Amygdala (tissue), 56 donors: ENCODE measurements at places on chromosomes 5 and 9.

GRCh38 chr5:852431-853401 lies 1.9 kb upstream of the ZDHHC11 start:
- DNase-seq: no peak

DNA sequence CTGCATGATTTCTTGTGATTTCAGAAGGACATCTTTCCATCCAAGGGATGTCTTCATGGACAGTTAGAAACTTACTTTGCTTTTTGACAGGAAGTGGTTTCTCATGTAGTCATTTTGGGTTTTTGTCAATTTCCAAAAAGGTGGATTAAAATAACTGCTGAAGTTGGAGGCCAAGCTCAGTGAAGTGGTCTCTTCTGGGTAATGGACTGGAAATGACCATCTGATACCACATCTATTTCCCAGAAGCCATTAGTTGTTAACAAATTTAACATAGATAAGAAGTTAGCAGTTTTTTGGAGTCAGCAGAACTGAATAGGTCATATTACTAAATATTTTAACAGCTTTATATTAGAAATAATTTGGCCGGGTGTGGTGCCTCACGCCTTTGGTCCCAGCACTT lies 86.2 kb upstream of the MYO10 start:
- DNase-seq: no peak

GRCh38 chr5:19536387-19536786 lies 451.6 kb downstream of the CDH18 start:
- no peak for DNase-seq

GRCh38 chr9:27473111-27473529 lies 51.0 kb upstream of the IFNK start:
- DNase-seq: no peak

DNA sequence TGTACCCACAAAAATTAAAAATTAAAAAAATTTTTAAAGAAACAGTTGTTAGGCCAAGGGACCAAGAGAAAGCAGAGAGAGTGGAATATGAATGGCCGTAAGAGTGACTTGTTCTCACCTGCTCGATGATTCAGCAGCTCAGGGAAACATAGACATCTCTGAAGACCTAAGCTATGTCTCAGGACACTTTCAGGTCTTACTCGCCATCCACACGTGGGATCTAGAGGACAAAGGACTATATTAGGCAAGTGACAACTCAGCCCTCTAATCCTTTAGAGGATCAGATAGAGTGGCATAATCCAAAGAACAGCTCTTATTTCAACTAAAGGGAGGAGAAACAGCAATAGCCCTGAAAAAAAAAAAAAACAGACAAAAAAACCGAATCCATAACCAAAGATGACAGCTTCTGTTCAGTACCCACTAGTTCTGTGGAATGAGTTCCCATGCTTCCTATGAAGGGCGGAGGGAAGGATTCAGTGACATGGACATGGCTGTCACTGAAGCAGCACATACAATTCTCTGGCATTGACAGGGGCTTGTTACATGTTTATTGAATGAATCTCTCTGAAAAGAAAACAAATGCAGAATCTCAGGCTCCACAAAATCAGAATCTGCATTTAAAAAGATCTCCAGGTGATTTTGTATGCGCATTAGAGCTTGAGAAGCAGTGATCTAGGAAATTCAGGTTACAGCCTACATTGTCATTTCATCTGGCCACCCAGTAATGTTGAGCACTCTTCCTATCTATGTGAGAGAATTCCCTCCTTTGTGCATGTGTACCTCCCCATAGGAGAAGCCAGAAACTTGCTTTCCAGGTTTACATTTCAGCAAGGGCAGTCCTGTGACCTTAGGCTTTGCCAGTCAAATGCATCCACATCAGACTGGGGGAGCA lies 96.0 kb downstream of the KIAA1958 start:
- DNase-seq: no peak

DNA sequence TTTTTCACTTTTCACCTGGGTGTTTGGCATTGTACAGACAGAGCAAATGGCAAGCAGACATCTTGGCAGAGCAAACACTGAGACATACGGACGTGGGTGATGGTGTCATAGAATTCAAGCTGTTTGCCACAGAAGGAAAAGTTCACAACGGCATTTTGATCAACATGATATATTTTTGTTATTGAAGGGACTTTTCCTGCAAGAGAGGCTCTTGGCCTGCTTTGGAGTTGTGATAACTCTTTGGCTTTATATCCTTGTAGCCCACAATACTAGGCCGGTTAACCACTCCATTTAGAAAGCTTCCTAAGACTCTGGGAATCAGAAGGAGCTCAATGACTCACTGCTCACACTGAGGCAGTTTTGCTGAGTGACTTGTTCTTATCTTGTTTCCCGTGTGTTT lies 1038.3 kb downstream of the TLE1 start:
- DNase-seq: no peak

DNA sequence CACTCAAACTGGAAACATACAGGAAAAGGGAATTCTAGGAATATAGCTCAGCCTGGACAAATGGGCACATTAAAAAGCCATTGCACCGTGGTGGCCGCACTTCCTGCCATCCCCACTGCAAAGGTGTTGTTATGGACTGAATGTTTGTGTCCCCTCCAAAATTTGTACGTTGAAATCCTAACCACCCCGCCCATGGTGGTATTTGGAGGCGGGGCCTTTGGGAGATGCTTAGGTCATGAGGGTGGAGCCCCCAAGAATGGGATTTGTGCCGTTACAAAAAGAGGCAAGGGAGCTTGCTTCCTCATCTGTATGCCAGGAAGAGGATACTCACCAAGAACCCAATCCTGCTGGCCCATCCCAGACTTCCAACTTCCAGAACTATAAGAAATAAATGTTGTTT lies 1.1 kb upstream of the CMBL start:
- DNase-seq: no peak

DNA sequence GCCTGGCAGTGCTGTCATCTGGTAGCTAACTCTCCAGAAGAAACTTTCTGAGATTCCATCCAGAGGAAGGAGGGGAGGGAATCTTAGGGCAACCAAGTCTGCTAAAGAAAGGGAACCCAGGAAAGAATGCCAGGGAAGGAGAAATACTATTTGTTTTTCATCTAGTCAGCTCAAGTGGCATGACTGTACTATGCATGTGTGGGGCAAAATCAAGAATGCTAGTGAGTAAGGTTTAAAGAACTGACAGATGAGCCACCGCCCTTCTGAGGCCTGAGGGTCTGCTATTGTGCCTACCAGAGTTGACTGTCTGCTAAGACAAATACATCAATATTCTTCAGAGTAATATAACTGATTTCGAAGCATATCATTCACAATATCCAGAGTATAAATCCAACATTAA lies 204.2 kb downstream of the SLC12A2 start:
- DNase-seq: no peak

GRCh38 chr5:170296935-170297588 lies 515 bp downstream of the LCP2 start:
- no peak for DNase-seq

DNA sequence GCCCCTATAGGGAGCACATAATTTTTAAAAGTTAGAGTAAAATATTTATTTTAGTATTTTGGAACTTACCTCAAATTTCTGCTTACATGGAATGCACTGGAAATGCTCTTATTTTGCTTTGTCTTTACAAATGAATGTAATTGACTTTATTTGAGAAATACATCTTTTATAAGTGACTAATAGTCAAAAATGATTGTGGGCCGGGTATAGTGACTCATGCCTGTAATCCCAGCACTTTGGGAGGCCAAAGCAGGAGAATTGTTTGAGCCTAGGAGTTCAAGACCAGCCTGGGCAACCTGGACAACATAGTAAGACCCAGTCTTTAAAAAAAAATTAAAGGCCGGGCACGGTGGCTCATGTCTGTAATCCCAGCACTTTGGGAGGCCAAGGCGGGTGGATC lies 5.8 kb downstream of the HMGCR start:
- DNase-seq: no peak

DNA sequence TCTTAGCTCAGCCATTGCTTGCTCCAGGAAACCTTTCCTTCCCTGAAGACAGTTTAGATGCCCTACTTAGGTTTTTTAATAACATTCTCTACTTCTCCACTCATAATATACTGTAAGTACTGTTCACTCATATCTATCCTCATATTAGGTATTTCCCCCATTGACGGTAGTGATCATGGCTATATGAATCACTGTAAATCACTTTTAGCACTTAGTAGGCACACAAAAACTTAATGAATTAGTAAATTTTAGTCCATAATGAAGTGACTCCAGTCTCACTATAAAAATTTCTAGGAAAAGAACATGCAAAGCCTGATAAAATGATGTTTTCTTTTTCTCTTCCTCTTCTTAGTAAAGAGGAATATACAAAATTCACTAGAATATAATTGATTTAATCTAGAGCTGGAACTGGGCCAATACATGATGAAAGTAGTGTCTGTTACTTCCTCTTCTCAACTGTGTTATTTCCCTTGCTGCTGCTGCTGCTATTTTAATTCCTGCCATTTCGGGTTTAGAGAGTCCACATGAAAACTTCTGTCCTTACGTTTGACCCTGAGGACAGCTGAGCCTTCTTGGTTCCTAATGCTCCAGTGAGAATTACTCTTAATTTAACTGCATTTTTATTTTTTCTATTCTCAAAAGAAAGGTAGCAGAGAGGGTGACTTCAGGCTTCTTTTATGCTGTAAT lies 73.5 kb downstream of the LNPEP start:
- no peak for DNase-seq

DNA sequence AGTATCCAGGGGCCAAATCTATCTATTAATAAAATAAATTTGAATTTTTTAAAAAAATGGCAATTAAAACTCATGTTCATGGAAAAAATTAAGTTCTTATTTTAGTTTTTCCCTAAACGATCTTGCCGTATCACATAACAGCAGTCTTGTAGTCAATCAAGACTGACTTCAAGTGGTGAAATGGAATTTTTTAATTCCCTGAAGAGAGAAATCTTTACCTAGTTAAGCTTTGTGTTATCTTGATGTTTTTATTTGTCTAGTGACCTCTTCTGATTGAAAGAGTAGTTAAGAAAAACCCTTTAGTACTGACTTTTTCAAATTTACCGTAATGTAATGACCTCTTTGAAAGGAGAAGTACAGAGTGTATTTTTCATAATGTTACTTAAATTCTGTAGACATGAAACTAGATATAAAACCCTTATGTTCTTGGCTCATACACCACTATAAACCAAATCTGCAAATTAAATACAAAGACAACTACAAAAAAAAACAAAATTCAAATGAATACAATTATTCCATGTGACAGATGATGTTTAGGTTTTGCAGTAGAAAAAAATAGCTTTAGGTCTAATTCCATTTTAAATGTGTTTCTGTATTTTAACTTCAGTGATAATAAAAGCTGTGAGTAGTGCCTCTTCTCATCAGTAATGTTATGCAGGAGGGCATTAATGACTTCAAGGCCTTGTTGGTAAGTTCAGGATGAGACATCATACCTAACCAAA lies 19.8 kb downstream of the TGFBR1 start:
- DNase-seq: no peak

GRCh38 chr9:28365728-28366127 lies 792.4 kb upstream of the C9orf72 start:
- DNase-seq: no peak

DNA sequence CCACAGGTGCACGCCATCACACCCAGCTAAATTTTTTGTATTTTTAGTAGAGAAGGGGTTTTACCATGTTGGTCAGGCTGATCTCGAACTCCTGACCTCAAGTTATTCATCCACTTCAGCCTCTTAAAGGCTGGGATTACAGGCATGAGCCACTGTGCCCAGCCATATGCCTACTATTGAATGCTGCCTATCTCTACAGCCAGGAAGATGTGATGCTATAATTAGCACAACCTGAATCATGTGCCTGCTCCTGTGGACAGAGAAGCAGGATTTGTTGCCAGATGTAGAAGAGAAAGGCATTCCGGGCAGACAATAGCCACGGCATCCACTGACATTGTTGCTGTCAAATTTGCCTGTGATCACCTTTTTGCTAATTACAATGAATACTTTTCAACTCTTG lies 24.4 kb upstream of the MLLT3 start:
- DNase-seq: no peak

- DNase-seq: no peak
These were observed 17.0 kb downstream of the MRPL36 start for GRCh38 chr5:1782385-1783215.

DNA sequence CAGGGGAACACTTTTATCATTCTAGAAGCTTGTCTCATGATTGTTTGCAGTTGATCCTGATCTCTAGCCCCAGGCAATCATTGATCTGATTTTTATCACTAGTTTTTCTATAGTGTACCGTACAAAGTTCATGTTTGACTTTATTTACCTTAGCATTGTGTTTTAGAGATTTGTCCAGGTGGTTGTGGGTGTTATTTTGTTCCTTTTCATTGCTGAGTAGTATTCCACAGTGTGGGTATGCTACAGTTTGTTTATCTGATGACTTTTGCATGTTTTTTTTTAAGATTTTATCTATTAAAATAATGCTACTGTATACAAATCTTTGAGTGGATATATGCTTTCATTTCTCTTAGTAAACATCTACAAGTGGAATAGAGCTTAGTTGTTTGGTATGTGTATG lies 26.2 kb downstream of the ZNF131 start:
- no peak for DNase-seq

- peak; percentile 2 for DNase-seq
These were observed 18.2 kb upstream of the DCP2 start for GRCh38 chr5:112958093-112959088.

DNA sequence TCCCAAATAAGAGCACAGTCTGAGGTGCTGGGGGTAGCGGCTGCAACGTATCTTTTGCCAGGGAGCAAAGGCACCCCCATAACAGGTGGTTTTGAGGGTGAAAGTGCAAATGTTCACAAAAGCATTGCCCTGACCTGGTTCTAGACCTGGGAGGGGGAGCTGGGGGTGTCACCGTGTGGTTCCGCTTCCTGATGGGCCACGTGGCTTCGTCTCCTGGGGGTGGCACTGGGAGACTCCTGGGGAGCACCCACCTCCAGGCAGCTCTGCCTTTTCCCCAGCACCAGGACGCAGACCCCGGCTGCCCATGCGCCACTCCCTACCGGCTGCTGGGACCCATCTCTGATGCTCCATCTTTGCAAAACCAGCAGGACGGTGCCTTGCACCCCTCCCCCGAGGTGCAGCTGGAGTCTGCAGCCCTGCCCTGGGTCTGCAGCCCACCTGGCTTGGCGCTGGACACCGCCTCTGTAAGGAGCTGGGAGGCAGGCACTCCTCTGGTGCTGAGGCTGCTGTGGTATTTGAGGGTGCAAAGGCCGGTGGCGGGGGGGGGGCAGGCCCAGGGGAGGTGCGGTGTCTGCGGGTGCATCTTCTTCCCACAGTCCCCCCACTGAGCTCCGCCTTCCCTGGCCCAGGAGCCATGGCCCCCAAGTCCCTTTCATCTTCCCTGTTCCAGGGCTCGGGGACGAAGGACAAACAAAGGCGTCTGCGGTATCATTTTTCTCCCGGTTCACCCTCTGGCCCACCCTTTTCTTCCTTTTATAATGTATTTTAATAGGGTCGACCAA lies 29.8 kb upstream of the RXRA start:
- DNase-seq: no peak

- no peak for DNase-seq
These were observed 14.7 kb upstream of the SLC9A3 start for GRCh38 chr5:538801-539468.

- DNase-seq: no peak
These were observed 180.8 kb downstream of the CARTPT start for GRCh38 chr5:71899865-71900342.
